Suppressor macrophage treated with lipopolysaccharide for 1 hour (primary cell): ENCODE measurements at places on chromosomes 3 and 15.
A peak's percentile ranks its signal among the peaks of the same experiment; 100 is the strongest.

DNA sequence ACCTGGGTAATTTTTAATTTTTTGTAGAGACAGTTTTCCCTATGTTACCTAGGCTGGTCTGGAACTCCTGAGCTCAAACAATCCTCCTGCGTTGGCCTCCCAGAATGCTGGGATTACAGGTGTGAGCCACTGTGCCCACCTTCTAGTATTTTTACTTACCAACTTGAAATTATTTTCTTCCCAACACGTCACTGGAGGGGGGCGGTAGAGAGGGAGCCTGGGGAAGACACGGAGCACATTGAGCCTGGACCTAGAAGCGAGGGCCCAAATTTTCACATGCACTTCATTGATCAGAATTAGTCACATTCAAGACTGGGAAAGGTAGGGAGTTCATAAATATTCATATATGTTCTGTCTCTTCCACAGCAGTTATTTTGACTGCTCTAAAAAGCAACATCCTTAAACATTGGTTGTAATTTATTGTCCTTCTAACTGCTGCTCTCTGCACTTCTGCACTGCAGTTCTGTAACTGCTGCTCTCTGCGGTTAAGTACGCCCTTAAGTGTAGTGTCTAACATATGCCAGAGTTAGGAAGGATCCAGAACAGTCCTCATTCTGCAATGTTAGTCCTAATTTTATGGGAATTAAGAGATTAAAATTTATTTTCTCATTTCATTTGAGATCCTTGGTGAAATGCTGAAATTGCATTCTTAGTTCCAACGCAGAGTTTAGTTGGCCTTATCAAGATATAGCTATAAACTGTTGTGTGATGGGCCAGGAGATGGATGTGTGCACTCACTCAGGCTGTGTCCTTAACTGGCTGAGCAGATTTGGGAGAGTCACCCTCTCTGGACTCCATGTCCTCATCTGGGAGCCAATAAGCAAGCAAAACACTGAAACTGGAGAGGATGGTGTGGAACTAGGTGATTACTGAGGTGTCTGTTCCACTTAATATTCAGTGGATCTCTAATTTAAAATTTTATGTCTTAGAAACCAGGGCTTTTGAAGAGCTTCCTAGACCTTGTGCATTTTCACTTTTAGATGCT is 98.2 kb downstream of the STRIT1 start:
- no peak for DNase-seq

GRCh38 chr3:129389572-129389937 is 38.9 kb downstream of the EFCAB12 start:
- no peak for DNase-seq

- DNase-seq = no peak
Measured at GRCh38 chr3:126151562-126152302, 28.7 kb downstream of the ALDH1L1 start.

- DNase-seq = no peak
Measured at GRCh38 chr15:38702178-38702912, 137.7 kb upstream of the RASGRP1 start.

GRCh38 chr15:77533578-77534430 is 98.9 kb downstream of the LINGO1 start:
- no peak for DNase-seq

DNA sequence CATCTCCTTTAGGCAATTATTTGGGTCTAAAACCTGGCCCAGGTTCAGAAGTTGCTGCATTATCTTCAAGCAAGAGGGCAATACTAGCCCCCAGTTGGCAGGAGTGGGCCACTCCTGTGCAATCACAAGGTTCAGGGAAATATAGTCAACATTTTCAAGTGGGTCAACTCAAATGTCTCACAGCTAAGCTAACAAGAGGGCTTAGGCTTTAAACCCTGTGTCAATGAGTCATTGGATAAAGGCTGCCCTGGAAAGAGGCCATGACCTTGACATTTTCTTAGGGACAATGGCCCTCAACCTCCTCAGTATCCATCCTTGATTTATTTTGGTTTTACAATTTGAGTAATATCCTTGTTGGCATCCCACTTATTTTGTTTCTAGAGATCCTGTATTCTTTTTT is 73.5 kb upstream of the DCP1A start:
- no peak for DNase-seq

DNA sequence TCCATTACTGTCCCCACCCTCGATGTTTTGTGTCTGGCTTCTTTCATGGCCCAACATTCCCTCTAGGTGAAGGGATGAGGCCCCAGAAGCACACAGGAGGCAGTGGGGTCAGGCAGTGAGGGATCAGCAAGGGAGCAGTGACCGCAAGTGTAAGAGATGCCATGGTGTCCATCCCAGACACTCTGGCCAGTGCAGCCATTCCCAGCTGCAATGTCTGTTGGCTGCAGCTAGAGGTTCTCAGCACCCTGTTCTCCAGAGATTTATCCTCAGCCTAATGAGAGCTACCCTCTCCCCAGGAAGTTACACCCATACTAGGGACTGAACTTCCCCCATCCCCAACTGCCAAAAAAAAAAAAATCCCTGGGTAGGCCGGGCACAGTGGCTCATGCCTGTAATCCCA is 40.2 kb downstream of the TRANK1 start:
- DNase-seq = peak; percentile 78

GRCh38 chr3:45832699-45833098 is 9.2 kb downstream of the LZTFL1 start:
- DNase-seq = no peak

DNA sequence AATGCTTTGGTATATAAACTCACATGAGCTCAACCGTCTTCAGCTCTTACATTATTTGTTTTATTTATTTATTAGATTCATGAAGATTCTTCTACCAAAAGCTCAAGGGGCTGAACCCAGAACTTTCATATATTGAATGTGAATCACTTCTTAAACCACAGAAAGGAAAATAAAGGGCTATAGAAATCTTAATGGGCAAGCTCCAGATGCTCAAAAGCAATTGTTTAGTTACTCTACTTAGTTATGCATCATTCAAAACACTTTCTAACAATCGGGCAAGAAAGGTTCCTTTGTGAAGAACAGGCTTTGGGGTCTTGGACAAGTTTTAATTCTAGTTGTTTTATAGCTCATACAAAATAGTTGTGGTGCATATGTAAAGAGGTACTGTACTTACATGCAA is 380.2 kb downstream of the TIGIT start:
- DNase-seq = no peak

GRCh38 chr15:98840053-98840452 is 167.5 kb downstream of the PGPEP1L start:
- no peak for DNase-seq
